Stimulated activated CD8-positive, alpha-beta memory T cell treated with anti-CD3 and anti-CD28 coated beads, Interleukin-4, amount 100 ng/mL, for 1 hour (primary cell): ENCODE measurements at places on chromosomes 3 and 15.

GRCh38 chr3:143727391-143727790 lies 120.9 kb downstream of the SLC9A9 start:
- no peak for DNase-seq

- DNase-seq = no peak
Observed at GRCh38 chr15:97955529-97955928, 5.0 kb upstream of the ARRDC4 start.

- no peak for DNase-seq
Observed at GRCh38 chr15:42062284-42062806, 32.0 kb downstream of the PLA2G4D start.

DNA sequence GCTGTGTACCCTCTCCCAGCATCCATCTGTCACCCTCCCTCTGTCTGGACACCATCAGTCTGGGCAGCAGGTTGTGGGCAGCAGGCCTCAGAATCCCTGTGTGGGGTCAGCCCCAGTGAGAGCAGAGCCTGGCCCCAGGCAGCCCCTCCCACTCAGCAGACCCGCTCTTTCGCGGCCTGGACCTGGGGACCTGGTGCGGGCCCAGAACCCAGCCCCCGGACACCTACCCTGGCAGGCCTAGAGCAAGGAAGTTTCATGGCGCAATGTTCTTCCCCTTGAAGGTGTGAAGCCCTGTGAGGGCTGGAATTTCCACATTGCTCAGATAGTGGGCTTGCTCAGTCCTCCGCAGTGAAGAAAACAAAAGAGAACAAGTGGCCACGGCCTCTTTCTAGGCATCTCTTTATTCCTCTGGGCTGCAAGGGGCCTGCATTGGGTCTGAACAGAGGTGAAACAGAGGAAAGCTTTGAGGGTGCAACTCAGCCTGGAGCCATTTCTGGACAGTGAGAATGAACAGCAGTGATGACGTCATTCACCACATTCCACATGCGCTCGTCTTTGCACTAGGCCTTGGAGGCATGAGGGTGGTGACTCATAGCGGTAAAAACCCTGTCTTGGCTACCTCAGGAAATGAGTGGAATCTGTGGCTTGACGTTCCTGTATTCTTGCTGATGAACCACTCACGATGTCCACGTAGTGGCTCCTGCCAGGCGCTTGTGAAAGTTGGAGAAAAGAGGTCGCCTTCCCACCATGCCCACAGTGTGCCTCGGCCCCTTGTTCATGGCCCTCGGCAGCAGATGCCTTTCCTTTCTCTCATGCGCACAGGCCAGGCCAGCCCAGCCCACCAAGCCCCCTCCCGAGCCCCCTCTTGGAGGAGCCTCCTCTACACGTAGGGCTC lies 66.1 kb downstream of the SLC30A4 start:
- DNase-seq = no peak

DNA sequence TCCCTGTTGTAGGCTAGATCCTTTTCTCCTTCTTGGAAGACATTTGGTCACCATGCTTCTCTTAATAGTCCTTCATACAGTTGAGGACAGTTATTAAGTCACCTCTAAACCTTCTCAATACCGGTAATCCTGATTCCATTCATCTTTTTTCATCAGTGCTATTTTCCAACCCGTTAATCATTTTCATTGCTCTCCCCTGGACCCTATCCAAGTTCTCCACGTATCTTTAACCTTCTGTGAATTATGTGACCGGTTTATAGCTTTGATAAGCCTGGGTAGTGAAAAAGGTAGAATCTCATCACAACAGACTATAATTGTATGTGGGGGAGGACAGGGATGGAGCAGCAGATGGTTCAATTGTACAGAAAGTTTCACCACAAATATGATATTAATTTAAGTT lies 168.5 kb downstream of the MECOM start:
- no peak for DNase-seq

DNA sequence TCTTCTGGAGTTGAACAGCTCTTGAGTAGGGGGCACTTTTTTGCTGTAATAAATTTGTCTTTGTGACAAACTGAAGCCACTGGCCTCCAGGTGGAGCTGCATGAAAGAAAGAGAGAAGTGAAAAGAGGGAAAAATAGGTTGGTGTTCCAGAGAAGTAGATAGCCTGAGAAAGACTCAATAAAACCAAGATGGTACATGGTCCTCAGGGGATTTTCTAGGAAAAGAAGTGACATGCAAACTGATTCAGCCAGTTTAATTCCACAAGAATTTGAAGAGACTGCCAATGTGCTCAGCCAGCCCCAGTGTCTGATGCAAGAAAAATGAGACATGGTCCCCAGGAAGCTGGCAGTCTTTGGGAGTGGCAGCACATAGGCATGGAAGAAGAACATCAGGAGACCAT lies 152.7 kb downstream of the CD47 start:
- DNase-seq = no peak

- DNase-seq = no peak
Observed at GRCh38 chr15:78810362-78811123, 721 bp downstream of the ADAMTS7 start.

DNA sequence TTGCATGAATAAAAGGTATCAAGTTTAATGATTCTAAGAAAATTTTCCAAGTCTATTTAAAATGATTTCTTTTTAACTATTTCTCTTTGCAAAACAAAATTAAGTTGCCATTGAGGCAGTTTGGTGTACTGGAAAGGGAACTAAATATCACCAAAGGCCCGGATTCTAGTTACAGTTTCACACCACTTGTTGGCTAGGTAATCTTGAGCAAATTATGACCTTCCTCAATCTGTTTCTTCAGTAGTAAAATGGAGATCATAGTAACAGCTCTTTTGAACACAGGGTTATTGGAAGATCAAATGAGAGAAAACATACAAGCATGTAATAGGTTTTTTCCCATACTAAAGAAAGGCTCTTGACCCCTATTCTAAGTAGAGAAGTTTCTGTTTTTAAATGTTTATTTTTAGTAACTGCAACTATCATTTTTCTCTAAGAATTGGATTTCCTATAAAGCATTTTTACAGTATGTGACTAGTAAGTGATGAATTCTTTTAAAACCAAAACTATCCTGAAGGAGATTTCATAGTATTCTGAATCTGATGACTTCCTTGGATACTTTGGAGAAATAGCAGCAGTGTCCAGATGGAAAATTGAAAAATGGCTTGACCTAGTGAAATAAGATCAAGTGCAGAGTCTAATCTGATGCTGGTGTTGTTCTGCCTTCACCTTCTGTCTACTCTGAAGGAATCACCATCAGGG lies 15.7 kb downstream of the SCAANT1 start:
- DNase-seq = no peak

DNA sequence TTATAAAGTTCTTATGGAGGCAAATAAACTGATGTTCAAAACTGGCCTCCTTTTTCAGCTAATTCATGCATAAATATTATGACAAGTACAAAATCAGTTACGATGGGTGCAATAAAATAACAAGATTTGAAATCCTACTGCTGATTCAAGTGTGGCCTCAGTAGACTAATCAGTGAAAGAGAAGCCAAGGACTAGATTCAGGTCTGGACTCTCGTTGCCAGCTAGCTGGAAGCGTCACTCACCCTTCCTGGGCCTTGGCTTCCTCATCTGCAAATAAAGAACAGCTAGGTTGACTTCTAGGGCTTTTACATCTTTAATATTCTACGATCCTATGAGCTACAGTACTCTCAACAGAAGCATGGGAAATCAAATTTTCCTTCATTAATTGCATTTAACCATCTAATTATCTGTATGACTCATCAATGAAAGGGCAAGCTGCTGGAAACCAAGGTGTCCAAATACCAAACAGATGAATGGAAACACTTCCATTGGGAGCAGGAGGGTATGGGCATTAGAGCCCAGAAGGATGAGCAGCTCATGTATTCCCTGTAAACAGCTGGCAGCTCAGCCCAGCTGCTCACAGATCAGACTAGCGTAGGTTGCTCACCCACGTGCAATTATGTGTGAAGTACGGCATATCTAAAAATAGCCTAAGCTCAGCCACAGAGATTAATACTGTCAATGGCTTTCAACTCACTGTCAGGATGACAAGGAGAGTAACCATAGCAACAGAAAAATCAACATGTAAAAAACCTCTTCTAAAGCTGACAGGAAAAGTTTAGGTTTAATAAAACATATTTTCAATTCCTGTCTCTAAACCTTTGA lies 294.8 kb downstream of the PLCL2 start:
- DNase-seq = no peak

- DNase-seq = no peak
Observed at GRCh38 chr3:126925411-126926171, 57.3 kb upstream of the PLXNA1 start.

DNA sequence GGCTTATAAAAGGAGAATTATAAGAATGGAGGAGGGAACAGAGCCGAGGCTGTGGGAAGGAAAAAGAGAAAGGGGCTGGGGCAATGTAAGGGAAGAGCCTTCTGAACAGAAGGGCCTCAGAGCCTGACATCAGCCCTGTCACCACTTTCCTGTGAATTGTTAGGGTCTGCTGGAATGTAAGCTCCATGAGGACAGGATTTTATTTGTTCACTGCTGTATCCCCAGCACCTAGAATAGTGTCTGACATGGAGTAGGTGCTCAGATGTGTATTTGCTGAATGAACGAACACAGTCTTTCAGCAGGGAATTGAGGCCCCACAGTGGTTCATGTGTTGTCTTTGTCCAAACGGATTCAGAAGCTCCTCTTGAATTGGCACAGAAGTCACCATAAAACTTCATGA lies 251.5 kb downstream of the OPA1 start:
- DNase-seq = no peak

GRCh38 chr15:83163032-83163431 lies 44.6 kb downstream of the HDGFL3 start:
- no peak for DNase-seq

DNA sequence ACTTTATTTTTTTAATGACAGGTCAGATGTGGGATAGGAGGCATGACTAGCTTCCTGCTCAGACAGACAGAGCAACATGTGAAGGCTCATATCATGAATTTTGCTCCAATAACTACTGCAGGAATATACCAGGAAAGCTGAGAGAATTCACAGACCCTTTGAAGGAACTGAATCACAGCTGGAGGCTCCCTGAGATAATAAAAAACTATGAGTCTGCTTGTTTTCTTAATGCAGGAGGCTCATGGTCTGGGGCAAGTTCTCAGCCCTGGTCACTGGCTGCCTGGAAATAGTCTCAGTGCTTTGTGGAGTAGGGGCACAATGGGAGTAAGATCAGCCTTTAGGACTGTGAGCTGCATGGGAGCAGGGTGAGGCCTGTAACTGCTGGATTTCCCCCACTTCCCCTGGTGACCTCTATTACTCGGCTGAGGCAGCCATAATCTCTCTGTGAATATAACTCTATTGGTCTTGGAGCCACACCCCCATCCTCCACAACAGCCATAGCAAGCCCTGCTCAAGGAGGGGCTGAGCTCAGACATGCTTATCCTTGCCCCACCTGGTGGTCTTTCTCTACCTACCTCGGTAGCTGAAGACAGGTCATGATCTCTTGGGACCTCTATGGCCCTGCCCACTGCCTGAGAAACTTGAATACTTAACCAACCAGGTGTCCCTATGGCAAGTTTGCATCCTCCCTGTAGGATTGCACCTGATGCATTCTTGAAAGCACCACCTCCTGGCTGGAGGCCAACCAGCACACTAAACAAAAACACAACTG lies 281.6 kb upstream of the TMCO5A start:
- no peak for DNase-seq

- DNase-seq = no peak
Observed at GRCh38 chr3:178056868-178057267, 479.4 kb upstream of the KCNMB2 start.

DNA sequence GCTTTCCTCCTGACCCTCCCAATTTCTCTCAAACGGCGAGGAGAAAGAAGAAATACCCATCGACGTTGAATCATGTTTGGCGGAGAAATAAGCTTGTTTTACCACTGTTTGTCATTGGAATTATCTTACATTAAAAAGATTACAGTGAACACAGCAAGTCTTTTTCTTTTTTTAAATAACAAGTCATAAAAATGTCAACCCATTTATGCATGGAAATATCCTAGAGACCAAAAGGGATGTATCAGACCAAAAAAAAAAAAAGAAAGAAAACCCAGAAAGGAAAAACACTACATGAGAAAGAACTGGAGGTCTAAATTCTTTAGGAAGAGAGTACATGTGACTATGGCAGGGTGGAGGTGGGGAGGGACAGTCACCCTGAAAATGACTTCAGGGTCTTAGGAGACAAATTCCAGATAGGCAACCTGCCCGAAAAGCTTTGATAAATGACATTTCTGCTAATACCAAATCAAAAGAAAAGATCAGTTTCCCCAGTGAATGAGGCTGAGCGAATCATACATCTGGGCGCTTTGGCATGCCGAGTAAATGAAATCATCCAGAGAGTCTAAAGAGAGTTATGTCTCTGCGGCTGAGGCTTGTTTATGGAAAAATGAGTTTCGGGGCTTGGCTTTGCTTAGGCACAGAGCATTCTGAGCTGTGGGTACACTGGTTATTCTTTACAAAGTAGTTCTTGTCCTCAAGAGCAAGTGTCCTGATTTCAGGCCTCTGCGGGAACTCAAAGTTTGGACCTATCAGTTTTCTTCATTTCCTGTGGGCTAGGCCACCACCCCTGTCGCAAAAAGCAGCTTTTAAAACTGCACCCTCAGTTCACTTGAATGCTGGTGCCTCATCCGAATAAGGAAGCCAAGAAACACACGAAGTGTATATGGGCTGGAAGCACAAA lies 110.1 kb upstream of the TGFBR2 start:
- no peak for DNase-seq

- DNase-seq = no peak
Observed at GRCh38 chr3:12443781-12444522, 40.3 kb upstream of the TSEN2 start.

- DNase-seq = no peak
Observed at GRCh38 chr3:173583496-173583895, 186.0 kb downstream of the NLGN1 start.

GRCh38 chr3:58003093-58003492 lies 5.1 kb upstream of the FLNB start:
- DNase-seq = no peak

DNA sequence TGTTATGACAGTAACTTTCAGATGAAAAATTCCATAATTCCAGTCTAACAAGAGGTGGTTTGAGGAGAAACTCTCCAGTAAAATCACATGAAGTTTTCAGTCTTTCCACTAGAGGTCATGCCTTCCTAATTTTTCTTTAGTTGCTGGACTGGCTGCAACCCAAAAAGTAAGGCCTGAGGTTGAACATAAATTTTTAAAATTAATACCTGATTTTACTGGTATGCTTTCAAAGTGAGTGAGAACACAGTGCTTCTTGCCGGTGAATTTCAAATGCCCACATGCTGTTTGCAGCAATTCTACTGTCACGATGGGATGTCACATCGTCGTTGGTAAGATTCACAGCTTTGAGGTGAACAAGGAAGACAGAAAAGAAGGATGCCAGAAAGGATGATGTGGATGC lies 89.0 kb upstream of the FGF12 start:
- DNase-seq = no peak

- no peak for DNase-seq
Observed at GRCh38 chr3:132786890-132787289, 64.7 kb upstream of the NPHP3 start.

- no peak for DNase-seq
Observed at GRCh38 chr15:80578206-80578595, 116.9 kb upstream of the ABHD17C start.
